ENCODE measurements at places on chromosomes 12 and 14. TPM values are rescaled to one million over a fixed set of nuclear protein-coding genes. Genes with fewer than 3 reads are reported as not detected.

The GPR132 gene
- total RNA-seq, result 0.24 TPM

The A2M gene
- 567 TPM for total RNA-seq

The MYH6 gene
- not detected for total RNA-seq

The C12orf42 gene
- total RNA-seq, result not detected

The SOAT2 gene
- 21.8 TPM for total RNA-seq

The ADGRD1 gene
- total RNA-seq, result 18.5 TPM

The ARHGDIB gene
- 20.4 TPM for total RNA-seq

The NELL2 gene
- 31.3 TPM for total RNA-seq

The MANSC4 gene
- total RNA-seq, result not detected

The SDSL gene
- 10.3 TPM for total RNA-seq

The CAPS2 gene
- 2.6 TPM for total RNA-seq

The PRR4 gene
- 2.5 TPM for total RNA-seq

The P2RX2 gene
- total RNA-seq, result not detected

The TCL1A gene
- not detected for total RNA-seq

Data from hepatocyte (in vitro differentiated cells).